ENCODE measurements at places on chromosomes 5 and 9. TPM values are rescaled to one million over a fixed set of nuclear protein-coding genes. Genes with fewer than 3 reads are reported as not detected.

Gene TLE1
- 31.0 TPM for total RNA-seq

Gene TRPM3
- 1.5 TPM for total RNA-seq

- no peaks in the 10 kb centered on the region for H3K36me3 ChIP-seq
- no peak overlapping the region for H3K4me3 ChIP-seq
- DNase-seq, result no peak
Measured at GRCh38 chr9:14221558-14221957, 92.4 kb downstream of the NFIB start.

DNA sequence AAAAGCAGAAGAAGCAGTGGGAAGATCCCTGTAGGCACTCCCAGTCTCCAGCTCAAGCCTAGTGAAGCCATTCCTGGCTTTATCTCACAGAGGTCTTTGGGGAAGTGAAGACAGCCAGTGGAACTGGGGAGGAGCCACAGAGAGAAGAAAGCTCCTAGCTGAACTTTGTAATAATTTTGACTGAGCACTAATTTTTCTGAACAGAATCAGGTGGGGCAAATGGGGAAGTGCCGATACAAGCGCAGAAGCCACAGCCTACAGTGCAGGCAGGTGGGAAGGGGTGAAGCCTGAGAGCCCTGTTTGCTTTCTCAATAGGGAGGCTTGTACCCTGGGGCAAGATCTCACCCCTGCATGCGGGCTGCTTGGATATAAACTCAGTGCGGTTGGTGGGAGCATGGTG, 48.4 kb upstream of the SNAPC3 start:
- DNase-seq, result no peak
- no peak overlapping the region for H3K4me3 ChIP-seq
- no peaks in the 10 kb centered on the region for H3K4me1 ChIP-seq
- H3K27ac ChIP-seq, result no peak overlapping the region
- no peaks in the 10 kb centered on the region for H3K36me3 ChIP-seq
- no peaks in the 10 kb centered on the region for H3K27me3 ChIP-seq

- H3K4me1 ChIP-seq, result peaks cover 1% of the 10 kb centered on the region
- DNase-seq, result no peak
- no peaks in the 10 kb centered on the region for H3K27me3 ChIP-seq
- H3K36me3 ChIP-seq, result no peaks in the 10 kb centered on the region
Measured at GRCh38 chr5:120372899-120373298, 91.2 kb upstream of the PRR16 start.

GRCh38 chr5:10612251-10612650, 48.4 kb downstream of the ANKRD33B start:
- no peak for DNase-seq
- no peaks in the 10 kb centered on the region for H3K4me1 ChIP-seq
- no peak overlapping the region for H3K27ac ChIP-seq
- no peaks in the 10 kb centered on the region for H3K27me3 ChIP-seq
- H3K4me3 ChIP-seq, result no peak overlapping the region
- H3K36me3 ChIP-seq, result no peaks in the 10 kb centered on the region

GRCh38 chr5:16980983-16981382, 44.9 kb upstream of the MYO10 start:
- H3K27me3 ChIP-seq, result no peaks in the 10 kb centered on the region
- no peaks in the 10 kb centered on the region for H3K36me3 ChIP-seq
- no peak overlapping the region for H3K27ac ChIP-seq

GRCh38 chr5:31733371-31733770, 94.4 kb downstream of the PDZD2 start:
- no peak for DNase-seq
- H3K27me3 ChIP-seq, result no peaks in the 10 kb centered on the region
- no peaks in the 10 kb centered on the region for H3K4me1 ChIP-seq
- no peaks in the 10 kb centered on the region for H3K36me3 ChIP-seq
- no peak overlapping the region for H3K27ac ChIP-seq
- H3K4me3 ChIP-seq, result no peak overlapping the region
